MV-4-11 (cell line): ENCODE measurements at places on chromosomes 12 and 14.

GRCh38 chr12:50070314-50071060 lies 13.1 kb downstream of the ASIC1 start:
- DNase-seq: peak; percentile 75

DNA sequence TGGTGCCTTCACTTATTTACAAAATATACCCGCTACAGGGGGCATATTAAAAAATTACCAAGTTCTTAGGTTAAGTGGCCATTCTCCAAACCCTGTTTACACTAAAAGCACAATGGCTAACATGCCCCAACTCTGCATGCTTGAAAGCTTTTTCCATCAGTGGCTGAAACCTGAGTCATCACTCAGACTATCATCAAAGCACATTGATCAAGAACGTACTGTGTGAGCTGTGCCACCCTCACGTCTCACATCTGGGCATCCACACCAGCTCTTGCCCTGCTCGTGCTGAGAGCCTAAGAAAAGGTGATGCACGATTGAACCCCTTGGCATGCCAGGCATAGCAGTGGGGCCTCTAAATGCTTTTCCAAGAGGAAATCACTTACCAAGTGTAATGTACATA lies 13.2 kb downstream of the AQP6 start:
- no peak for DNase-seq

GRCh38 chr12:26539131-26539530 lies 293.9 kb downstream of the ITPR2 start:
- DNase-seq: no peak

GRCh38 chr12:4858386-4858785 lies 51.3 kb upstream of the KCNA1 start:
- DNase-seq: peak; percentile 12

DNA sequence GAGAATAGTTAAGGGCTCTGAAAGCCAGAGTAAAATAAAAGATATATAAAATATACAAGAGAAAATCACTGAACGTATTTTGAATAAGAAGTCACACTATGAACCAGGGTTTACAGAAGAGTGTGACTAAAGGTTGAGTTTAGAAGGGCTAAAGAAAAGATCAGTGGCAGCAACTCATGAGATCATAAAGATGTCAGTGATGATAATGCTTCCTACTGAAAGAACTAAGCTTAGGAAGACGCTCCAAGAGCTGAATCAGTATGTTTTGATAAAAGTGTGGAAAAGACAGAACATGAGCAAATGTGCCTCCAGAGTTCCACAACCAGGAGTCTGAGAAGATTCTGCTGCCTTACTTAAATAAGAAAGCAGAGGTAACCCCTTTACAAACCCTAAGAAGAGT lies 74.6 kb downstream of the KITLG start:
- DNase-seq: no peak

- no peak for DNase-seq
Measured at GRCh38 chr12:11555743-11556625, 93.5 kb upstream of the ETV6 start.

GRCh38 chr12:12616512-12617310 lies 5.0 kb downstream of the CREBL2 start:
- no peak for DNase-seq

DNA sequence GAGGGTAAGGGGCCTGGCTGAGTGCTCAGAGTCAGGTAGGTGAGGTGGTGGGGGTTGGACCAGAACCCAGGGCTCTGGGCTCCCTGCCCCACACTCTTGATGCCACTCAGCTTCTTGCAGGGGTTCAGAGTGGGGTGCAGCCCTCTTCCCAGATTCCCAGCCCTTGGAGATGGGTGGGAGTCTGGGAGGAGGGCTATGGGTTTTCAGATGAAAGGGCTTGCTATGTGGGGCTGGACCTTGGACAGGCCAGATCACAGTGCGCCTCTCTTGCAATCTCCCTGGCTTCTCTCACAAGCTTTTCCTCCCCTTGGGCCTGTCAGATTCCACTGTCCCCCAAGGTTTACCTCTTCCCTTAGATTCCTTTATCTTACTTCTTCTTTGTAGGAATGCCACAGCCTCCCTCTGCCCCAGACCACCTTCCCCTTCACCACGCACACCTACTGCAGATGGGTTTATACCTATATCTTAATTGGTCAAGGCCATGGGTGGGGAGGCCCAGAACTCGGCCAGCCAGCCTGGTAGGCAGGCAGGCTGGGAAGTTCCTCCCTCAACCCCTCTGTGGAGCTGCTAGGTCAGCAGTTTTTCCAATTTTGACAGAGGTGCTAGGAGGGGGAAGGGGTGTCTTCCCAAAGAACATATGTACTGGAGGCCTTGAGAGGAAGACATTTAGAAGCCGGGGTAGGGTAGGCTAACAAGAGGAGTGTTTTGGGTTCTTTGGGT lies 1.4 kb downstream of the NYNRIN start:
- DNase-seq: no peak

GRCh38 chr12:116174904-116175303 lies 102.6 kb downstream of the MED13L start:
- no peak for DNase-seq

- DNase-seq: no peak
Measured at GRCh38 chr12:39047539-39048262, 142.3 kb upstream of the CPNE8 start.

- DNase-seq: no peak
Measured at GRCh38 chr12:106980944-106981343, 6.0 kb downstream of the MTERF2 start.

DNA sequence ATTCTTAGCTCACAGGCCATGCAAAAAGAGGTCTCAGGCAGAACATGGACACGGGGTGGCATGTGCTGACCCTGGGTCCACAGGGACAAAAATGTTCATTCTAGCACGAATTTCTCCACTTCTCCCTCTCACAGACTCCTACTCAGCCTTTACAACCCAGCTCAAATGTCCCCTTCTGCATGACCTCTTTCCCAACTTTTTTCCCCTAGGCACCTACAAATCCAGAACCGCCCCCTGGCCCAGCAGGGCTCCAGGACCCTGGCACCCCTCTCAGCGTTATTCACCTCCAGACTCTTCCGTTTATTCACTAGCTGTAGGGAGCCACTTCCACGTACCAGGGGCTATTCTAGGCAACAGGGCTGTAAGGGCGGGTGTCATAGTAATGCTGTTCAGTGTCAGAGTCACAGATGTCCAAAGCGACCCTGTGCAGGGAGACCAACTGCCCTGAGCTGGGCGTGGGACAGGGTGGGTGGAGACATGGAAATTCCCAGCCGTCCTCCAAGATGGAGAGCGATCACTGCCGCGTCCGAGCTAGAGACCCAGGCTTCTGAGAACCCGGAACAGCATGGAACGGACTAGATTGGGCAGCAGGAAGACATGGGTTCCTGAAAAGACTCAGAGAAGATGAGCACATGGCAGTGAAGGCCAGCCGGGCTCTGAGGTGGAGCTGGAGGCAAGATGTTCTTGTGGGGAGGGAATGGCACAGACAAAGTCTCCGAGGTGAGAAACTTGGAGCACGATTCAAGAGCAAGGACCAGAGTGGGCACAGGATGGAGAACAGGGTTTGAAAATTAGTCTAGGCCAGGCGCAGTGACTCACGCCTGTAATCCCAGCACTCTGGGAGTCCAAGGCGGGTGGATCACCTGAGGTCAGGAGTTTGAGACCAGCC lies 274.9 kb upstream of the RTL1 start:
- DNase-seq: no peak

- no peak for DNase-seq
Measured at GRCh38 chr12:132484183-132484890, 5.6 kb upstream of the FBRSL1 start.

- no peak for DNase-seq
Measured at GRCh38 chr14:96481731-96482314, 20.4 kb upstream of the PAPOLA start.
